Activated CD4-positive, alpha-beta T cell treated with anti-CD3 and anti-CD28 coated beads, Interleukin-2, amount 50 U/mL, for 48 hours (primary cell): ENCODE measurements at places on chromosomes 7 and 10.

DNA sequence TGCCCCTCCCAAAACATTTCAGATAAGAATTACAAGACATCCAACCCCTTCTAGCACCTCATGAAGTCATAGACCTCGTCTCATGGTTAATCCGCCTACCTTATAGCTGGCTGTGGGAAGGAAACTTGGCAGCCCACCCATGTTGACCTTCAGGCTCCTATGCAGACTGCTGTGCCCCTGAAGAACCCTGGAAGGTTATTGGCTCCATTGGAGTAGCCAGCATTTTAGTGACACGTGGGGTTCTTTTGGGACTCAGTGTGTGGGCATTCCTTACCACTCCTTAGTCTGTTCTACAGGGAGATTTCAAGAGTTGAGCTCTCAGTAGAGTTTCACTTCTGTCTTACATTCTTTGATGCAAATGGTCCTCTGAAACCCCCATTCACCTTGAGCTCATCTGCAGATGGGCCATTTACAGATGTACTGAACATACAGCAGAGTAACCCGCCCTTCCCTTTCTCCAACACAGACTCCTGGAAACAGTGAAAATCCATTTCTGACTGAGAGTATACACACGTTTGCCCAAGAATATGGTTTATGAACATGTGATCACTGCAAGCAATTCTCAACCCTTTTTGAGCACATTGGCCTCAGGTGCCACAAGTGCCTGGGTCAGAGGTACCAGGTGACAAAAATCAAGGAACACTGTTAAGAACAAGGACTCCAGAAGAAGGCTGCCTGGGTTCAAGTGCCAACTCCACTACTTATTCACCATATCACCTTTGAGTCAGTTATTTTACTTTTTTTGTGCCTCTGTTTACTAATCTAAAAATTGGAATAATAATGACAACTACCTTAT lies 54.0 kb upstream of the HECW1 start:
- no peak for DNase-seq

DNA sequence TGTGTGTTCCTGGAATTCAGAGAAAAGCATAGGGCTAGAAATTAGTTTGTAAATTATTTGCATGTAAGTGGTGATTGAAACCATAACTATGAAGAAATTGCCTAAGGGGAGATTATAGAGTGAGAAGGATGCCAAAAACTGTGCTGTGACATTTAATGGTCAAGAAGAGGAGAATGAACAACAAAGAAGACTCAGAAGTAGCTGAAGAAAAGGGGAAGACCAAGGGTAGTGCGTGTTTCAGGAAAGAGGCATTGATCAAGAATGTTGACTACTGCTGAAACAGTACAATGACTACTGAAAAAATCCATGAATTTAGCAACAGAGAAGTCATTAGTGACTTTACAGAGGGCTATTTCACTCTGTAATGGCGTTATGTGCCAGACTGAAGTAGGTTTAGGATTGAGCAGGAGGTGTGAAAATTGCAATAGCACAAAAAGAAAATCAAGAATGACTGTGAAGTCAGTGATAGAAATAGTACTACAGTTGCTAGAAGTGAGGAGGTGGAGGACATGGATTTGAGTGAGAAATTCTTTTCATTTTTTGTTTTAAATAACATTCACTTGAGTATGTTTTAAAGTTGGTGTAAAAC lies 28.9 kb upstream of the SAMD9L start:
- no peak for DNase-seq

DNA sequence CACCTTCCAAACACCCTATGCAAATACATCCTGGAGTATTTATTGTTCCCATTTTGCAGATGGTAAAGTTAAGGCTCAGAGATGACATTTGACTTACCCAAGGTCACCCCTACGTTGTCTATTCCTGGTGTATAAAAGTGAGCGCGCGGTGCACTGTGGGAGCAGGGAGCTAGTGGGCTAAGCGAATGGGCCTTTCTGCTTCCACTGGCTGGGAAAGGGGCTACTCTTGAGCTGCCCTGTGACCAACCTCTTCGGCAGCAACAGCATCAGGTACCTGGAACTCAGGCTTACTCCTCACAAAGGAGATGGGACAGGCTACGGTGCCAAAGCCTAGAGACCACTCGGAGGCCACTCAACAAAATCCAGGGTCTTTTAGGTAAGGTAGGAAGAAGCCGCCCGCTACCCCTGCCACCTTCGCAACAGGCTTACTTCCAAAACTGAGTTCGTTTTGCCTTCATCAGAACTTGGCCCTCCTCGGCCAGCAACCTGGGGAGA lies 2.4 kb downstream of the PTF1A start:
- no peak for DNase-seq

DNA sequence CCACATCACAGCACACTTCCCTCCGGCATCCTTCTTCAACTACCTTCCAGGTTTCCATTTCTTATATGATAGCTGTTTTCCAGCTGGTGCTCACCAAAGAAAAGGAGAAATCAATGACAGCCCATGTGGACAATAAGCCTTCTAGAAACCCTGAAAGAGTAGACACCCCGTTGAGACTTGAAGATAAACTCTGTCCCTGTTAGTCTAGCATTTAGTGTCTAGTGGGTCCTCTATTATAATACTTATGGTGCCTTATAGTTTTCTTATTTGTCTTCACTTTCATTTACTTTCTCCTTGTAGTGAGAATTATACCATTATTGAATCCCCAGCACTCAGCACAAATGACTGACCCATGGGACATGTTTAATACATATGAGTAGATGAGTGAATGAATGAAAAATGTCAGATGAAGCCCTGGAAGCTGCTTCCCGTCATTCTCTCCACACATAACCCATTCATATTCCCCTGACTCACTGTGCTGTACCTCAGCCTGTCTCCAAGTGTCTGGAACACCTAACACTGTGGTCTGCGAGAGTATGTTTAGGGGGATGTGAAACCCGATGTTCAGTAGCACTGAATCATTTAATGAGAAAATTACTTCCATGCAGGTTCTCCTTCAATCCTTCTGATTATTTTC lies 377.6 kb downstream of the GPR158 start:
- no peak for DNase-seq

DNA sequence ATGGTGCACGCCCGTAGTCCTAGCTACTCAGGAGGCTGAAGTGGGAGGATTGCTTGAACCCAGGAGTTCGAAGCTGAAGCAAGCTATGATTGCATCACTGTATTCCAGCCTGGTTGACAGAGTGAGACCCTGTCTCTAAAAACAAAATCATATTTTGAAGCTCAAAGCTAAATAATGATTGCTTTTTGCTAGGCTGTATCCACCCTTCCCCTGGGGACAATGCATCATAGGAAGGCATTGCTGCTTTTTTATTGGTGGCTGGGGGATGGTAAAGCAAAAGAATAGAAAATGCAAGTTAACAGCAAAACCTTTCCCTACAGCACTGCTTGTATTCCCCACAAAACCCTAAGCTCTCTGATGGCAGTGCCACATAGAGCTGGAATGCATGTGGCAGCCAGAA lies 107.5 kb upstream of the WAC start:
- no peak for DNase-seq

DNA sequence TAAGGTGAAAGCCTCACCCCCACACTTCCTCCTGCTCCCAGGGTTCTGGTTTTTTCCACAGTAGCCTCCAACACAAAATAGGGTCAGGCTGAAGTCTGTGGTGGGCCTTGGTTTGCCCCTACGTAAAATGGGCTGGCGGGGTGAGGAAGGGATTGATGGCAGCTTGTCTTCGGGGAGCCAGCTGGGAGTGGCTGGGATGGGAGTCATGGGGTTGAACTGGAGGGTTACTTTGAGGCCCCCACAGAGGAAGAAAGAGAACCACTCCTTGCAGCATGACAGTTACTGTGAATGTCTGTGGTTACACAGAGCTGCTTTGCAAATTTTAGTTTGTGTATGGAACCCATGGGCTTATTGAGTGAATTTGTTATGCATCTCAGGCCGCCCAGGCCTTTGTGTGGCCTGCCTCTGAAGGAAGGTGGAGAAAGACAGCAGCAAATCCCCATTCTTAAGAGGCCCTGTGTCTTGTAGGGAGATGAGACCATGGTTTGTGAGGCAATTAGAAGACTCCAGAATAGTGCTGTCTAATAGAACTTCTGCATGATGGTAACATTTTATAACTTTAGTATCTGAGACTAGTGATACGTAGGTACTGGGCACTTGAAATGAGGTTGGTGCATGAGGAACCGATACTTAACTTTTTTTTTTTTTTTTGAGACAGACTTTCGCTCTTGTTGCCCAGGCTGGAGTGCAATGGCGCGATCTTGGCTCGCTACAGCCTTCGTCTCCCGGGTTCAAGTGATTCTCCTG lies 8.1 kb downstream of the TRIM8 start:
- no peak for DNase-seq

DNA sequence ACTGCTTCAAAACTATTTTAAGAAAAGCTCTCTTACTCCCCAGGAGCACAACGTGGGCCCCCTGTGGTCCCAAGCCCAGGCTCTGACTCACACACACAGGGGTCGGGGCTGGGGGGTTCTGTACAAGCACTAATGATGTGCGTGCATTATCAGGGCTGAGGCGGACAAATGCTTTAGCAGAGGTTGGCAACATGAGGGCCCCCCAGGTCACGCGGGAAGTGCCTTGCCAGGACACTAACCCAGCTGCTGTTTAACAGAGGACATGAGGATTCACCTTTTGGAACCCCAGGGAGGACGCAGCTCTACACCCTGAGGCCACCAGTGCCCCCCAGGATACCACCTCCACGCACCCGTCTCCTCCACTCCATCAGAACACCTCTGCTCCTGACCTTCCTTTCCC lies 342.8 kb downstream of the DNAJB6 start:
- DNase-seq: no peak

DNA sequence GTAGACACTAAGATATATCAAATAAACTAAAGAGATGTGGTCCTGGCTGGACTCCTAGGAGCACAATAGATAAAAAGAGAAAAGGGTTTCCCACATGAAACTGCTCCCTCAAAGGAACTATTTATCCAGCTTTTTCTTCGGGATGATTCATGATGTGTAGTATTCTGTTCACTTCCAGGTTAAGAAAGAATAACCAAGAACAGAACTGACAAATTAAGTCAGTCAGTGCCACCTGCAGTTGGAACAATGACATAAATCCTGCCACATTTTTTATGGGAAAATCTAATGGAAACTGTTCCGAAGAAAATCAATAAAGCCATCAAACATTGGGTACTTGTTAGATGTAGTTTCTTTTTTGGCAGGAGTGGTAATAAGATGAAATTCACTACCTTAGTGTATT lies 87.1 kb downstream of the POLR1F start:
- no peak for DNase-seq

DNA sequence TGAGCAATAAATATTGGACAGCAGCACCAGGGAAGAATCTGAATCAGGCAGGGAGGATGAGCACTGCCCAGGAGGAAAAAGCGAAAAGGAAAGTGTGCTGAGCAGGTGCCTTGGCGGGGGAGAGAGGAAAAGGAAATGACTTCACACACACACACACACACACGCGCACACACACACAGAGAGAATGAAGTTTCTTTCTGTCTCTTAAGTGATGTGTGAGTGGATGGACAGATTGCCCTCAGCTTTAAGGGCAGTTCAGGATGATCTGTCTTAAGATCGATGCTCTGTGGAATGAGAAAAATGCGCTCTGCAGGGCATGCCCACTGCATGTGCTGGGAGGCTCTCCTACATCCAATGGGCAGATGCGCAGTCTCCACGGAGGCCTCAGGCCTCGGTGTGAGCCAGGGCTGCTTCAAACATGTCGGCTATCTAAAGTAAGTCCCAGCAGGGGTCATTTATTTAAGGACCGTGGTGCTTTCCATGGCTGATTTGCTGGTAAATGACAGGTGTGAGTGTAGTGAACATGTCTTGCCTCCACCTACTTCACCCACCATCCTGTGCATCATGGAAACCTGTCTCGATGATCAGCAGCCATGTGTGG lies 2.5 kb upstream of the ACBD5 start:
- peak; percentile 68 for DNase-seq

DNA sequence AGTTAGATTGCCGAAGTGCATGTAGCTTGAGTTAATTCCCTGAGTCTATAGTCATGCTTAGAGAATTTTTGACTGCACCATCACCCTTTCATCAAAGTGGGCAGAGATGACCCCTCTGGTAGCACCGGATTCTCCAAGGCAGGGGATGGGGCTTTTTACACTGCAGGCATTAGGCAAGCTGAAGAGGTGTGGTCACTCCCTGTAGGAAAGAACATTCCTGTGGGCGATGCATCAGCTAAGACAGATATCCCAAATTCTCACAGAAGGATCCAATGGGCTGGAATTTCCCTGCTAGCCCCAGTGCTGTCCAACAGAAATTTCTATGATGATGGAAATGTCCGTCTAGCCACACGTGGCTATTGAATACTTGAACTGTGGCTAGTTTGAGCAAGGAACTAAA lies 118.2 kb downstream of the ADAM12 start:
- no peak for DNase-seq

GRCh38 chr7:152923711-152924110 lies 164.2 kb downstream of the ACTR3B start:
- DNase-seq: no peak

GRCh38 chr10:72744566-72744965 lies 52.6 kb downstream of the MCU start:
- DNase-seq: no peak

DNA sequence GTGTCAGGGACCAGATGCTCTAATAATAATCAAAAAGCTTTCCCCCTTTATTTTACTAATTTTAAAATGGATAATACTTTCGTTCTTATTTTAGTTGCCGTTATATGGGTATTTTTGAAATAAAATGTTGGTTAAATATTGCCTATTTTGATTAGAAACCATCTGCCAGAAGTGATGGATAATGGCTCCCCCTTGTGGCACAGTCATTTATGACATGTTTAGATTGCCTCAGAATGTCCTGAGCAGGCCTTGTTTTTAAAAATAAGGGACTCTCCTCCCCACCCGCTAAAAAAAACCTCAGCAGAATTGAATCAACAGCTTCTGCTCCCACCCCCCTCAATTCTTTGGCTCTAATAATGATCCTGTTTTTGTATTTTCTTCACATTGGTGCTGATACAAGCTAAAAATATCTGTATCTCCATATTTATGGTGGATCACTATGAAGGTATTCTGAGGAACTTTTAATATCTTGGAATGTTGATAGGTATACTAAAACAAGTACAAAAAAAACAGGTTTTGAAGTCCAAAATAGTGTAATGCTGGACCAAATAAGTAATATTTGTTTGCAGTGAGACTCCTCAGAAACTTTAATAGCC lies 38.8 kb downstream of the TMEM60 start:
- DNase-seq: peak; percentile 70

DNA sequence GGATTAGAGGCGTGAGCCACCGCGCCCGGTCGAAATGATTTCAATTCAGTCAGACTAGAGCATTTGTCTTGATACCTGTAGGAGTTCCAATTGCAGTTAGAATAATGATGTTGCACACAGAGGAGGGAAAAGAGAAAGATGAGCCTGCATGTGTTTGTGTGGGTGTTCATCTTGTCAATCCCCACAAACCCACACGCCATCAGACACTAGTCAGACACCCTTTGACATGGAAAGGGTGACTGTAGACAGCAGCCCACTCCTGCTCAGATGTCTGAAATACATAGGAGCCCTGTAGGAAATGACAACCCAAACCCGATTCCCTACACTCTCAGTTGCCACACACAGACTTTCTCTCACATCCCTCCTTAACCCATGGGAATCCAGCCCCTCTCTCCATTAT lies 92.0 kb downstream of the ABLIM1 start:
- DNase-seq: no peak
